B cell (primary cell): ENCODE measurements at places on chromosomes 2 and 18. TPM values are rescaled to one million over a fixed set of nuclear protein-coding genes. Genes with fewer than 3 reads are reported as not detected.

Gene NEURL3
- not detected in 2 replicates for polyA plus RNA-seq

Gene INPP5D
- polyA plus RNA-seq: 144 and 152 TPM in 2 replicates

Gene TBR1
- polyA plus RNA-seq: not detected in 2 replicates

Gene SYT4
- polyA plus RNA-seq: not detected in 2 replicates

Gene GRB14
- polyA plus RNA-seq: not detected in 2 replicates

Gene NIFK
- polyA plus RNA-seq: 9.2 and 10.1 TPM in 2 replicates

Gene ZSWIM2
- polyA plus RNA-seq: not detected in 2 replicates

Gene ERMN
- polyA plus RNA-seq: 2.7 and 3.5 TPM in 2 replicates

Gene TOGARAM2
- polyA plus RNA-seq: 0.33 and 0.61 TPM in 2 replicates

Gene NT5DC4
- polyA plus RNA-seq: not detected in 2 replicates

Gene TMEM169
- polyA plus RNA-seq: 0.28 and 0.75 TPM in 2 replicates

Gene PAX8
- 0.45 TPM in 2 replicates for polyA plus RNA-seq

Gene DSG4
- polyA plus RNA-seq: not detected in 2 replicates

Gene CNDP1
- polyA plus RNA-seq: 0.12 and 0.19 TPM in 2 replicates

Gene SFT2D3
- polyA plus RNA-seq: 2.5 and 3.5 TPM in 2 replicates

Gene TLX2
- polyA plus RNA-seq: 0.06 TPM in 1 of 2 replicates, not detected in the other

Gene MC4R
- polyA plus RNA-seq: not detected in 2 replicates

Gene AGXT
- not detected in 2 replicates for polyA plus RNA-seq

Gene QPCT
- polyA plus RNA-seq: 0.48 and 0.87 TPM in 2 replicates

Gene DOCK10
- 49.5 and 60.0 TPM in 2 replicates for polyA plus RNA-seq

Gene LHCGR
- polyA plus RNA-seq: not detected in 2 replicates

Gene GALNT14
- 1.4 and 3.1 TPM in 2 replicates for polyA plus RNA-seq

Gene RAMP1
- polyA plus RNA-seq: 0.37 TPM in 1 of 2 replicates, not detected in the other

Gene NEDD4L
- 9.9 and 10.3 TPM in 2 replicates for polyA plus RNA-seq
